ENCODE measurements at places on chromosomes 5 and 9.

DNA sequence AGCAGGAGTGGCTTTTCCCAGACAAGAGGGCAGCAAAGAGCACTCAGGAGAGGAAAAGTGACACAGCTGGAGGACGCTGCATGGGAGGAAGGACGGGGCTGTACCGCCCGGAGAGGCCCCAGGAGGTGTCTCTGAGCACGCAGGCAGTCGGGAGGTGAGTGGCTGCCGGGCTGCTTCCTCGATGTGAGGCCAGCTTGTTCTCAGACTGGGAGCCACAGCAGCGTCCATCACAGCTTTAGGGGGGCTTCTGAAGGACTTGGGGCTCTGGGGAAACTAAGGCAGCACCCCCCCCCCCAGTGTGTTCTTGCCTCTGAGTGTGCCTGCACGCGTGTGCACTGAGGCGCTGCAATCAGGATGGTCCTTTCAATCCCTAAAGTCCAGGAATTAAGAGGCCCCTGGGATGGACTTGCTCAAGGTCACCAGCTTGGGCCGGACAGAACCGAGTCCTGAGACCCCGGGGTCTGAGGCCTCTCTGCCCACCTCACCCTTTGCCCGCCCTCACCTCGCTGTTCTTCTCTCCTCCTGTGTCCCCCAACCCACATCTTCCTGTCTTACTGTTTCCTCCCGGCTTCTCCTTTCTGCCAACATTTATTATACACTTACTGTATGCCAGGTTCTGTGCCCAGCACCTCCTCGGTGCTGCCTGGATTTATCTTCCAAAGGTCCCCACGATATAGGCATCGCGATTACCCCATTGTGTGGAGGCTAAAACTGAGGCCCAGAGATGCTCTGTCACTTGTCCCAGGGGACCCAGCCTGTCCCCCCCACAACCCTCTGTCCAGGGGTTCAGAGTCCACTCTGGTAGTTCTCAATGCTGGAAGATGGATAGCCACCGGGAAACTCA, 32.9 kb downstream of the FAM163B start:
- no peak for DNase-seq

DNA sequence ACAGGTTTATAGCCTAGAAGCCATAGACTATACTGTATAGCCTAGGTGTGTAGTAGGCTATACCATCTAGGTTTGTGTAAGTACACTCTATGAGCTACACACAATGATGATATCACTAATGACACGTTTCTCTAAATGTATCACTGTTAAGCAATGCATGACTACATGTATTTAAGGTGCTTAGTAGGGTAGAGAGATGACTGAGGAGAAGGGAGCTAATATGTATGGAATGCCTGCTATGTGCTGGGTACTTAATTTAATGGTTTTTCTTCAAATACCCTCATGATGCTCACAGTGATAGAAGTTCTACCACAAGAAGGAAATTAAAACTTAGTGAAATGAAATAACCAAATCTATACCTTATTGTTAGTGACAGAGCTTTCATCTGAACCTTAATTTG, 1785.5 kb downstream of the EFNA5 start:
- DNase-seq: no peak

- no peak for DNase-seq
These were observed 2.7 kb upstream of the BICD2 start for GRCh38 chr9:92767066-92768054.

GRCh38 chr9:14752871-14753270, 30.3 kb upstream of the CER1 start:
- DNase-seq: no peak

DNA sequence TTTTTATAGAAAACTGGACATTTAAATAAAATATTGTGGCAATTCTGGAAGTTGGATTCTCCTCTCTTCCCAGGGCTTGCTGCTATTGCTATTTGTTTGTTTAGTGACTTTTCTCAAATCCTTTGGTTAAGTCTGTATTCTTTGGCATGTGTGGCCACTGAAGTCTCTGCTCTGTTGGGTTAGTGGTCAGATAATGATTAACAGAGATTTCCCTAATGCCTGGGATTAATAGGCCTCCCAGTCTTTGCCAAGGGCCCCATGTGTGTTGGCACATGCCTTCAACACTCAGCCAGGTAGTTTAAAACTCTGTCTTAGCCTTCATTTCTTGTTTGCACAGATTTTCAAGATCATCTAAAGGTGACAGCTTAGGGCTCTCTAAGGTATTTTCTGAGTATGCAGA, 92.8 kb upstream of the EPB41L4A start:
- no peak for DNase-seq

DNA sequence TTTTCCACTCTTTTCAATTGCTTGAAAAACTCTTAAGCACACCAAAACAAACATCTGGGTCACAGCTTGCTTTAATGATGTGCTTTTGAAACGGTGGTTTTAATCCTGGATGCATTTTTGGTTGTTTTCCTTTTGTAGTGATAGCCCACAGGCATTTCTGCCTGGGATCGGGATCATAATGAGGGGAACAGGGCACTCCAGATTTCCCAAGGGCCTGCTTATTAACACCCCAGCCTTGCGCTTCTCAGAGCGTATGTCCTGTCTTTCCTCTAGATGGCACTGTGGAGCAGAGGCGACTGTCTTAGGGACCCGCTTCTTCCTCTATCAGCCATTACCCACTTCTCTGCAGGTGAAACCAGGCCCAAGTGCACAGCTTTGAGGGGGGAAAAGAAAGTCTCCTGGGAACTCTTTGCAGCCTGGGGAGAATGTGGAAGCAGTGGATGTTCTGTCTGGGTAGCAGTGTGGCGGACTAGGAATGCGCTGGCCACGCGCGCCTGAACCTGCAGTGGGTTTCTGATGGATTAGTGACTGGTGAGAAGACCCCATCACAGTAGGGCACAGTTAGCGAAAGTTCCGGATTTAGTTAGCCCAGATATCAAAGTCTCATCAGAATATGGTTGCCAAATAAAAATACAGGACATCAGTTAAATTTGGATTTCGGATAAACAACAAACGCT, 190.1 kb downstream of the GNA14 start:
- peak; percentile 58 for DNase-seq

DNA sequence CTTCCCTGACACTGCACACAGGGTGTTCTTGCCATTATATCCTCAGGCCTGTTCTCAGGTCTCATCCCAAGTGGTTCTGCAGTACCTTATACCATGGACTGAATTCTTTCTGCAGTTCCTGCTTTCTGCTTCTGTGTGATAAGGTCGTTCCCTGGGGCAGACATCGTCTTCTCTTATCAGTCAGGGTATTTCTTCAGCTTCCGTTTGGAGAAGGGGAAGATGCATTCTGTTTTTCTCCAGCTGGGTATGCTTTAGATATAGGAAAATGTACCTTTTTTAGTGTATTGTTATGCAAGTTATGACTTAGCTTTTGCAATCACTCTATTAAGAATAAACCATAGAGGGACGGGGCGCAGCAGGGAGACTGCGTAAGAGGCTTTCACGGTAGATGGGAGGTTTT, 31.1 kb downstream of the RALGPS1 start:
- no peak for DNase-seq

DNA sequence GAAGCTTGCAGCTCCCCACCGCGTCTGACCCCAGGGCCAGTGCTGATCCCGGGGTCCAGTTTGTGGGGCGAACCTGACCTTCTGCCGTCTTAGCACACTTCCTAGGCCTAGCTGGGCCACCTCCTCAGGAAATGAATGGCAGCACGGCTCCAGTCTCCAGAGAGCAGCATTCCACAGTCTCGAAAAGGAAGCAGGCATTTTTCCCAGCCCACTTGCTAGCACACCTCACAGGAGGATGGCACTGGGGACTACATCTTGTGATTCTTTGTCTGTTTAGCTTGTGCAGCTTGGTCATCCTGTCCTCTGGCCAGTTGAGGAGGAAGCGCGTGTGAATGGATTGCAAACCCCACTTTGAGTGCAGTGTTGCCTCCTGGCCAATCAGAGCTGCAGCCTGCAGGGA, 308.0 kb upstream of the IRX2 start:
- DNase-seq: no peak

DNA sequence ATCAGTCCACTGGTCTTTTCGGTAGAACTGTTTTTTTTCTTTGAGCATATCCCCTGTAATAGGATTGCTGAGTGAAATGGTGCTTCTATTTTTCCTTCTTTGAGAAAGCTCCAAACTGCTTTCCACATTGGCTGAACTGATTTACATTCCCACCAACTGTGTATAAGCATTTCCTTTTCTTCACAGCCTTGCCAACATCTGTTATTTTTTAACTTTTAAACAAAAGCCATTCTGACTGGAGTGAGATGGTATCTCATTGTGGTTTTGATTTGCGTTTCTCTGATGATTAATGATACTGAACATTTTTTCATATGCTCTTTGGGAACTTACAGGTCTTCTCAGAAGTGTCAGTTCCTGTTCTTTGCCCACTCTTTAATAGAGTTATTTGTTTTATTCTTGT, 764.7 kb downstream of the MTRR start:
- DNase-seq: no peak

DNA sequence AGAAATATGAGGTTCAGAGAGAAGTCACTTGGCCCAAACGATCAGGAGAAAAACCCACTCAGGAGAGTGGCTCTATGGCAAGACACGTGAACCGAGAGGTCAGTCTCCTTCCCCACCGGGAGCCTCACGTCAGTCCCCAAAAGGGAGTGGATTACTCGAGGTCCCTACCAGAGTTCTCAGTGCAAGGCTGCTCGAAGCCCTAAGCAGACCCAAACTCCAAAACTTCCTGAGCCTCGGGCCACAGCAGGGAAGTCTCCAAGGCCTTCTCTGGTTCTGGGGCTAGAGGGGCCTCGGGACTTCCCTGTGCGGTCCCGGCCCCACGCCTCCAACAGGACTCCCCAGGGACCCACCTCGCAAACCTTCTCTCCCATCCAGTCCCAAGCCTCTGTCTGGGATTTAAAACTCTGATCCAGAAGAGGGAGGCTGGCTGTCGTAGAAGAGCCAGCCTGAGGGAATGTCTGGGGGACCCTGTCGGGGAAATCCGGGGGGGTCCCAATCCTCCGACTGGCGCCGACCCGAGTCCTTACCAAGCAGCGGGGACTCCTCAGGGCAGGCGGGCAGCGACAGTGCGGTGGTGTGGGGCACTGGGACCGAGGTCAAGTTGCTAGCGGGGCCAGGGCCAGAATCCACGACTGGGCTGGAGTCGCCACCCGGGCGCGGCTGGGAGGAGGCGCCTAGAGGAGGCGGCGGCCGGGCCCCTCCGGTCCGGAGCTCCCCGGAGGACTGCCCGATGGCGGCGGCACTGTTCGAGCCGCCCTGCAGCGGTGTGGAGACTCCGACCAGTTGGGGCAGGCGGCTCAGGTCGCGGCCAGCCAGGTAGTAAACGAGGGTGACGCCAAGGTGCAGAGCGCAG, 679 bp downstream of the B4GALT1 start:
- no peak for DNase-seq

- no peak for DNase-seq
These were observed 153.9 kb upstream of the MEF2C start for GRCh38 chr5:89036704-89037489.

DNA sequence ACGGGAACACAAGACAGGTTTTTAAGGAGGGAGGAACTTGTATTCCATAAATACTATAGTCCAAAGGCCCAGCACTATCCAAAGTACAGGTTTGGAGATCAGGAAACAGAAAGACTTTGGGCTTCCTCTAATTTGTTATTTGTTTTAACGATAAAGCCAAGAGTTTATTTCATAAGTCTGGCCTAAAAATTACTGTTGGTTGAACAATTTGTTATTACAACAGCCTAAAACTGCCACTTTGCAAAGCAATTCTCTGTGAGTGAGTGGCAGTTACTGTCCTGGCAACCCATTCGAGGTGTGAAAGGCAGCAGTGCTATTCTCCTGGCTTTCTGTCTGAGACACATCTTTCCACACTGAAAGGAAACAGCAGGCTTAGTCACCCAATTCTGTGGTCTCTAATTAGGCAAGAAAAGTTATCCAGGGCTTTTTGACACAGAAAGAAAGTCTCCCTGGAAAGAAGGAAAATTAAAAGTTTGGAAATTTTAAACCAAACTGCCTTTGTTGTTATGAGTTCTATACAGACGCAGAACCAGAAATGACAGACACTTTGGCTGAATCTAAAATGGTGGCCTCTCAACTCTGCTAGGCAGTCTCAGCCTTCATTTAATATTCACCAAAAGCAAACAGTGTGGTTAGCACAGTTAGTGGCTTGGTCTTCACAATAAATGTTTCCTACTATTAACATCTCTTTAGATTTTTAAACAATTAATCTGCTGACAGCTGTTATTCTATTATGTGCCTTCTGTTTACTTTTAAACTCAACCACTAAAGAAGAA, 33.9 kb downstream of the PSMB7 start:
- DNase-seq: no peak

DNA sequence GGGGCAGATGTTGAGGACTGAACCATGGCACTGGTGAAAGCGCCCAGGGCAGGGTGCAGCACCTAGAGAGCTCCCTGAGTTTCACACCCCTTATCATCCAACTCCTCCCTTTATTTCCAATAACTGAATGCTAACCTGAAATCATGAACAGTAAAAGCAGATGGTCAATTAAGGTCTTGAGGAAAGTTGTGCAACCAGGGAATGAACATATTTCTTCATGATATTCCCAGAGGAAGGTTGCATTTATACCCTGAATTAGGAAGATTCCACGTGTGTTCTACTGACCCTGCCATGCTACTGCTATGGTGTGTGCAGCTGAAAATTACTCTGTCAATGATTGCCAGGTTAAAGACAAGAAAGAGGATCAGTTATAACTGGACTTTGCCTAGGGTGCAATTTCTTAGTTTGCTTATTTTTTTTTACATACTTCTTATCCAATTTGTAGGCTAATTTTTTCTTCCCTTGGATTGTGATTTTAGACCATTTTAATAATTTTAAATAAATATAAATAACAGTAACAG, 319.8 kb downstream of the SEMA5A start:
- no peak for DNase-seq

- no peak for DNase-seq
These were observed 30.3 kb upstream of the TIFAB start for GRCh38 chr5:135482381-135482933.

DNA sequence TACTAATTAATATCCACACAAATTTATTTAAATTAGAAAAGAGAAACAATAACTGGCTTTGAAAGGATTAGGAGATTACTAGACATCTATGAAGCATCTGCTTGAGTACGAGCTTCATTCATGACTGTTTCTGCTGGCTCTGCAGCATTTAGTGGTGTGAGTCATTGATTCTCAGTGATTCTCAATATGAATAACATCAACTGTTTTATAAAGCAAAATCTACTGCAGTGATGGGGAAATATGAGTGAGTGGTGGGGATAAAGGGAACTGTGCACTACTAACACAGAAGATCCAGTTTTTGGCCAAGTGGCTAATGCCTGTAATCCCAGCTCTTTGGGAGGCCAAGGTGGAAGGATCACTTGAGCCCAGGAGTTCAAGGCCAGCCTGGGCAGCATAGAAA, 8.4 kb downstream of the FNBP1 start:
- no peak for DNase-seq

DNA sequence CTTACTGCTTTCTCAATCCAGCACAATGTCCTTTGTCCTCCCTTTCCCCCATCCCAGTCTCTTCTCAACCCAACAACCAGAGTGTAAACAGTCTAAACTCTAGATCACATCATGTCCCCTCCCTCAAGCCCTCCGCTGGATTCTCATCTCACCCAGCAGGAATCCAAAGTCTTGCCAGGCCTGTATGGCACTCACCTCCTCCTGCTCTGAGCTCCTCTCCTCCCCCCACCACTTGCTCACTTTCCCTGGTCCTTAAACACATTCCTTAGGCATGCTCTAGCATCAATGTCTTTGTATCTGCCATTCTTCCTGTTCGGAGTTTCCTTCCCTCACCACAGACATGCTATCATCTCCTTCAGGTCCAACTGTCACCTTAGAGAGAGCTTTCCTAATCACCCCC, 78.8 kb downstream of the NIPSNAP3B start:
- no peak for DNase-seq

Measured in NCI-H1436 treated with DMSO at 0.1 percent for 48 hours (cell line).